ENCODE measurements at places on chromosomes 12 and 14. TPM values are rescaled to one million over a fixed set of nuclear protein-coding genes. Genes with fewer than 3 reads are reported as not detected.

The CIDEB gene
- 3.4 TPM for total RNA-seq

The TGM1 gene
- 0.94 TPM for total RNA-seq

The KIF21A gene
- 202 TPM for total RNA-seq

The MSRB3 gene
- 3.9 TPM for total RNA-seq

The RFX4 gene
- 3.6 TPM for total RNA-seq

The PROX2 gene
- not detected for total RNA-seq

The VRK1 gene
- 63.5 TPM for total RNA-seq

The RPGRIP1 gene
- 0.16 TPM for total RNA-seq

The HSPA2 gene
- 7.6 TPM for total RNA-seq

The ST8SIA1 gene
- total RNA-seq, result 29.6 TPM

The KIF5A gene
- 50.2 TPM for total RNA-seq

The LMO3 gene
- 363 TPM for total RNA-seq

The CDH24 gene
- total RNA-seq, result 10.3 TPM

The TSPAN19 gene
- total RNA-seq, result 0.16 TPM

The RAD51AP1 gene
- total RNA-seq, result 5.5 TPM

The SLC24A4 gene
- 0.31 TPM for total RNA-seq

The RTN1 gene
- 870 TPM for total RNA-seq

The KLC1 gene
- total RNA-seq, result 355 TPM

The SLC25A21 gene
- total RNA-seq, result 0.78 TPM

The TGFB3 gene
- 33.2 TPM for total RNA-seq

The RNASE3 gene
- not detected for total RNA-seq

The KSR2 gene
- total RNA-seq, result 0.78 TPM

The CCNB1IP1 gene
- 86.3 TPM for total RNA-seq

The CCDC197 gene
- not detected for total RNA-seq

The EXD2 gene
- total RNA-seq, result 50.1 TPM

The SYCP3 gene
- total RNA-seq, result 0.47 TPM

The PSMD9 gene
- 19.8 TPM for total RNA-seq

The GXYLT1 gene
- 14.3 TPM for total RNA-seq

The TM7SF3 gene
- 75.8 TPM for total RNA-seq

The IFT81 gene
- 90.6 TPM for total RNA-seq

The FAM186B gene
- not detected for total RNA-seq

The ADAMTS20 gene
- 0.47 TPM for total RNA-seq

The PRKAG1 gene
- 27.9 TPM for total RNA-seq

The SAMD15 gene
- total RNA-seq, result 8.1 TPM

The LIN7A gene
- 37.7 TPM for total RNA-seq

The A2M gene
- total RNA-seq, result 44.5 TPM
